Tongue (tissue), 3 donors: ENCODE measurements at places on chromosomes 2 and 18. TPM values are rescaled to one million over a fixed set of nuclear protein-coding genes. Genes with fewer than 3 reads are reported as not detected.

Gene EN1
- total RNA-seq = 0.41 TPM

Gene SERPINB12
- 2.6 TPM for total RNA-seq

- DNase-seq = no peak
These were observed 1064.3 kb upstream of the CDH2 start for GRCh38 chr18:29241199-29241598.

DNA sequence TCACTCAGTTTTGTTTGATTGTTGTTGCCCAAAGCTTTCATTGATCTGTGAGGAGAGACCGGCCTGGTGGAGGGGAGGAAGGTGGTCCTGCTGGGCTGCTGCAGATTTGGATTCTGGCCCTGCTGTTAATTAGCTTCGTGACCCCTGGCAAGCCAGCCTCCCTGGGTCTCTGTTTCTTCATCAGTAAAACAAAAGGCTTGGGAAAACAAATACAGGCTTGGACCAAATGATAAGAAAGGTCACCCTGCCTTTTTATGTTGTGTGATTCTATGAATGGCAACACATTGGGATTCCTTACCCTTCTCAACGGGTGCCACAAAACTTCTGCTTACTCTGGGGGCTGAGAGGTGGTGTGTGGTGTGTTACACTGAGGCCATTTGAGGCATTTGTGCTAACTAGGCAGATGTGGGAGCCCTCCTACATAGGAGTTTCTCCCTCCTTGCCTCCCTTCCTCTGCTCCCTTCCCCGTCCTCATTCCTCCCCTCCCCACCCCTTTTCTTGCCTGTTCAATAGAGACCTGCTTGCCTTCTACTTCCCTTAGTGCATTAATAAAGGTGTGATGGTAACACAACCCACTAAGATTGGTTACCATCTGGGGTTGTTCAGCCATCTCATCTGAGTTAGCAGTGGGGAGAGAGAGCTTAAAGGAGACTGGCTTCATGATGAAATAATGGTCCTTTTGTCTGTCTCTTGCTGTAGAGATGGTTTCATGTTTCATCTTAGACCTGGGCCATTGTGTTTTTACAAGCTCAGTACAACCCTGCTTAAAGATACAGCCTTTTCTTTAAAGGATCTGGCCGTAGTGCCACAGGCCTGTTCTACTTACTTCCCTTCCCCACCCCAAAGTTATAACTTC, 96.2 kb downstream of the TANC1 start:
- no peak for DNase-seq

Gene MATN3
- total RNA-seq = 0.41 TPM

DNA sequence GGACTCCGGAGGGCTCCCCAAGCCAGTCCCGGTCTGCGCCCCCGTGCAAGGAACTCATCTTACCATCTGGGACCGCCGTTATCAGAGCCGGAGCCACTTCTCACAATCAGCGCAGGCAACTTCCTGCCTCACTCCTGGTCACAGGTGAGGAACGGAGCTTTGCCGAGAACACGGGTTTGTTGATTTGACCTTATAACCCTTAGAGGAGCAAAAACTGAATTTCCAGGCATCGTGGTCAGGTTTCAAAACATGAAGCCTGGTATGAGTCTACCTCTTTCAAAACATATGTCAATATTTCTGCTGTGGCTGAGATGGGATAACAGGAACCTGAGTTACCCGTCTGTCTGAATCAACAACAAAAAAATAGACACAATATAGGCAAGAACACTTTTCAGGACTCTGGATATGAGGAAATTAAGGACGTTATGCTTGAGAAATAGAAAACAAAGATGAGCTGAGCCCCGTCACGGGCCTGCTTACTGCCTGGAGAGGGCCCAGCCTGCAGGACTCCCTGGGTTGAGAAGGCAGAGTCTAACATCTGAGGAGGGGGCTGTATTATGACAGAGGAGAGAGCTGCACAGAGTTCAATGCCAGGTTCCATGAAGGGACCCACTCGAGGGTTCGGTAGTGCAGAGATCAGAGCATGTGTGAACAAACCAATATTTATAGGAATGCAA, 148.7 kb downstream of the NDUFA10 start:
- no peak for DNase-seq

GRCh38 chr2:203185864-203186263, 53.0 kb upstream of the CYP20A1 start:
- DNase-seq = no peak

GRCh38 chr2:3291113-3291512, 86.5 kb downstream of the EIPR1 start:
- no peak for DNase-seq

Gene MEP1B
- 0.10 TPM for total RNA-seq

Gene NEURL3
- 2.7 TPM for total RNA-seq

DNA sequence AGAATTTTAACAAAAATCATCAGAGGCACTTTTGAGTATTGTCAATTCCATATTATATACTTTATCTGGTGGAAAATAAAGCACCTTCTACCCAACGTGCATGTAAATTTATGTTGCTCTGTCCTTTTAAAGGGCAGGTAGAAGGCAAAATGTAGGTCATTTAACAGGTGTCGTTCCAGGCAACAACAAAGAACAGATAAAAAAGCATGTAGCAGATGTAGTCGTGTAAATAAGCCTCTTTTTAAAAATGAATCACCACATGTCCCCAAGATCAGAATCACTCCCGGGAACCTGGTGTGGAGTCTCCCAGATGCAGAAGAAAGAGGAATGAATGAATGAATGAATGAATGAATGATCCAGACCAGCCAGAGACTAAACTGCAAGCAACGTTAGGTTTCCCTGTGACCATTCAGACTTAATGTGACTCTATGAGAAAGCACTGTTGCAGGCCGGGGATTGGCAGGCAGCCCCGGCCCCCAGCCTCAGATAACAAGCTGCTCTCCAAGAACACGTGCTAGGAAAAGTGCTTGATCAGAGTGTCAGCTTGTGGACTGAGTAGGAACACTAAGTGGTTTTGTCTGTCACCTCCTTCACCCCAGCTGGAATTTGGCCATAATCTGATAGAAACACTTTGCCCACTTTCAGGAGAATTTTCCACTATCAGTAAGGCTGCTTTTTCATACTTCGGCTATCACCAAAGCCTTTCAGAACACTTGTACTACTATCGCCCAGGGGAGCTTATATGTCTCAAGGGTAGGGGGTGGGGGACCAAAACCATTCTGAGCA, 100.6 kb downstream of the CDK15 start:
- DNase-seq = no peak

GRCh38 chr2:174280596-174280995, 32.3 kb upstream of the OLA1 start:
- peak; percentile 42 for DNase-seq

Gene KIDINS220
- total RNA-seq = 143 TPM

Gene GALNT14
- 5.6 TPM for total RNA-seq

GRCh38 chr18:8900552-8900951, 195.2 kb downstream of the MTCL1 start:
- no peak for DNase-seq

DNA sequence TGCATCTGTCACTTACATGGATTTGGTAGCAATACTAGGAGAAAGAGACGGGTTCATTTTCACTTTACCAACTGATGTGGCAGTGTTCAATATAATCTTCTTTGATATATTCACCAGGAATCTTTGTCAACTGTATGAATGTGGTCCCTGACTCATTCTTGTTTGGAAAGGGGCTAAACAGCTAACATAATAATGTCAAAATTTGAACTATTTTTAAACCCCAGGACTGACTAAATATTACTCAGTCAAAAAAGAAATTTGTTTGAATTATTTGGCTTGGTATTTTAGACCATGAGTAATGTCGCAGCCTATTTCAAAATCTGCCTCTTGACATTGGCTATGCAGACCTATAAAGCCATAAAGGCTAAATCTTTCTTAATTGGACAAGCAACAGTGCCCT, 413.7 kb upstream of the RGPD4 start:
- no peak for DNase-seq

- DNase-seq = no peak
These were observed 125.9 kb upstream of the NRP2 start for GRCh38 chr2:205556357-205556756.

DNA sequence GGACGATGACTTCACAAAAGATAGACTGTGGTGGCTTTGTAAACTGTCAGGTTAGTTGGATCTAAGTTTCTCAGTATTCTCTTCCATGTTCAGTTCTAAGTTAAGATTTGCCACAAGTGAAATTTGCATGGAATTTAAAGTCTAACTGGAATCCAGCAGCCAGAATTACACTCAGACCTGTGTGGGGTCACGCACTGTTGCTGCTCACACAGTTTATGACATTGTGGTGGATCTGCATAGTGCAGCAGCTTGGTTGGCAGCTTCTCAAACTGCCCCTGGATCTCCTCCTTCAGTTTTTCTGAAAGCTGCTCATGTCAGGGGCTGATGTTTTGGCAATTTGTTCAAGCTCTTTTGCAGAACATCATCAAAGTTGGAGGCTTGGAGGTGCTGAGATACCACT, 228.1 kb upstream of the KCNJ3 start:
- no peak for DNase-seq

Gene PROM2
- total RNA-seq = 12.6 TPM
